ENCODE measurements at places on chromosomes 3 and 15.

DNA sequence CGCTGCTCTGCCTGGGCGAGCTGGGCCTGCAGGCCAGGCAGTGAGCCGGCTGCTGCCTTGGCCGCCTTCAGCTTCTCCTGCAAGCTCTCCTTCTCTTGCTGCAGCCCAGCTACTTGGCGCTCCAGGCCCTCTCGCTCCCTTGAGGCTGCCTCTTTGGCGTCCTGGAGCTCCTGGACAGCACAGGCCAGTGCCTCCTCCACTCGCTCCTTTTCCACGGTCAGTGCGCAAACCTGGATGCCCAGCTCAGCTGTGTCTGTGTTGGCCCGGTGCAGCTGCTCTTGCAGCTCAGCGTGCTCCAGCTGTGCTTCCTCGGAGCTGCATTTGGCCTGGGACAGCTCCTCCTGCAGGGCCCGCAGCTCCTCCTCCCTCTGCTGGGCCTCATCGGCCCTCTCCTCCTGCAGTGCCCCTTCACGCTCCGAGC, 23.1 kb downstream of the CXCR6 start:
- no peak for DNase-seq

GRCh38 chr3:59052803-59053411, 3.1 kb upstream of the CFAP20DC start:
- DNase-seq: peak; percentile 29

DNA sequence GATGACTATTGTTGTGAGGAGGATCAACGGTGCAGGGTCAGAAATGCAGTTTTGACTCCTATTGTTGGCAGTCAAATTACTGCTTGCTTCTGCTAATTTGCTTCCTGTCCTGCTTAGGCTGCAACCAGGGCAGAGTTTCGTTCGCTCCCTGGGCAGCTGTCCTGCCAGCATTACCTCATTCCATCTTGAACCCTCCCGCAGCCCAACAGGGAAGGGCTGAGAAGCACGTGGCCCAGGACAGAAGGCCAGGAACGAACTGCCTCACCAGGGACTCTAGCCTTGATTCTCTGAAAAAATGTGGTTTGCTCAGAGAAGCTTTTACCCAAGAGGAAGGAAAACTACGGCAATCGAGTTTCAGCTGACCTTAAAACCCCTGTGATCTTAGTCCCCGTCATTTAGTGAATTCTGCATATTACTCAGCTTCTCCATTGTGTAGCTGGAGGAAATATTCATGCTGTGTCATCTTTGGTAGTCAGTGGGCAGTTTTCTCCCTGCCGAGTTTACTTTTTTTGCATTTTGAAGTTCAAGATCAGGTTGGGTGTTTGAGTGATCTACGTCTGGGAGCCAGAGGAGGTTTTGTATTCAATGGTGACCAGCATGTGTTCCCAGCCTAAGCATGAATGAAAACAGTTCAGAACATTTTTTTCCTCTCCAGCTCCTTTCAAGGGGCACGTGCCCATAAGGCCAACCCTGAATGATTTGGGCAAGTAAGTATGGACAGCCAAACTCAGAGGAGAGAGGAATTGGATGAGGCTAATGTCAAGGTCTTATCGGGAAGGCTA, 23.0 kb downstream of the TLNRD1 start:
- peak; percentile 99 for DNase-seq

GRCh38 chr3:9946112-9947024, 5.8 kb downstream of the PRRT3 start:
- DNase-seq: peak; percentile 93

GRCh38 chr15:59524331-59524731, 86.3 kb downstream of the FAM81A start:
- DNase-seq: peak; percentile 69

DNA sequence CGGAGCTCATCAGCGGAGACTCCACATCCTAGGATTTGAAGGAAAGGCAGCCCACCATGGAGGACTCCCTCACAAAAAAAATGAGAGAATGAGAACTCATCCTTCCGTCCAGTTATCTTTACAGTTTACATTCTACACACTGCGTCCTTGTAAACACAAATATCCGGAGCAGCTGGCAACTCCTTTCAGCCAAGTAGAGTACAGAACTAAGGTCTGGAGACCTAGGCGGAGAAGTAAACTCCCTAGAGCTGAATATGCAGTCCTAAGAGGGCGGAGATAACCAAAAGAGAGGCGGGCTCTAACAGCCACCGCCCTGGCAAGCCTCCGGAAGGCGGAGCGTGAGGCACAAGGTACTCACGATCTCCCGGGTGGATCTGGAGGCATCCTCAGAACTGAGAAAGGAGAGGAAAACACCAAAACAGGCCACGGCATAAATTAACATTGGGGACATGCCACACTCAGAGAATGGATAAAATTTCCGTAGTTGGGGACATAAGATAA, 924 bp upstream of the SIN3A start:
- DNase-seq: peak; percentile 89

- no peak for DNase-seq
Measured at GRCh38 chr15:100180921-100181320, 160.9 kb downstream of the ADAMTS17 start.

GRCh38 chr15:56640127-56640526, 93.2 kb downstream of the ZNF280D start:
- DNase-seq: no peak

DNA sequence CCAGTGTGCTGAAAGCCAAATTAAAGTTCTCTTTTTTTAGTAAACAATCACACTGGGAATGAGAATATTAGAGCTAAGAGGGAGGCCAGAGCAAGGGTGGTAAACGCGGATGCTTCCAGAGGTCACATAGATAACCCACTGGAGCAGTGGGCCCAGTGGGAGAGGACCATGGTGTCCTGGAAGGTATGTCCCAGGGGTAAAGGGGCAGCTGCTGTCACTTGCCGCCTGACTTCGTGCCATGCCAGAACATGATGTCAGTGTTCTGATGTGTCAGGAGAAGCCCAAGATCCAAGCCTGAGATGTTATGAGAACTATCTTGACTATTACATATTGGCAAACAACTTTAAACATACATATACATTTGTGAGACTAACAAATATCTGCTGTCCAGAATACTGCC, 211.9 kb upstream of the IL12A start:
- no peak for DNase-seq

Data from suppressor macrophage (primary cell).